ENCODE measurements at places on chromosomes 2 and 18. TPM values are rescaled to one million over a fixed set of nuclear protein-coding genes. Genes with fewer than 3 reads are reported as not detected.

DNA sequence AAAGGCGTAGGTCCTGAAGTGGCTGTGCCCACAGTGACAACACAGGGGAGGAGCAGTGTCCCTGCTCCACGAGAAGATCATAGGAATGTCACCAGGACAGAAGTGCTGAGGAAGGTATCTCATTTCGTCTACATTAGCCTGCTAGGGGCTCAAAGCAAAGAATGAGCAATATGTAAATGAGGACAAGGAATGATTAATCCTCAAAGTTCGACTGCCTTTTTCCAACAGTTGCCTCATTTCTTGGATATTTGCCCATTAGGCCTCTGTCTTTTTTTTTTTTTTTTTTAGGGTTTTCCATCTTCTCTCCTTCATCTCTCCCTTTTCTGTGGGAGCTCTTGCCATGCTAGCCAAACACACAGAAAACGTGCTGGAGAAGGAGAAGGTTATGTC, 105.2 kb upstream of the ARHGAP28 start:
- no peak for DNase-seq

DNA sequence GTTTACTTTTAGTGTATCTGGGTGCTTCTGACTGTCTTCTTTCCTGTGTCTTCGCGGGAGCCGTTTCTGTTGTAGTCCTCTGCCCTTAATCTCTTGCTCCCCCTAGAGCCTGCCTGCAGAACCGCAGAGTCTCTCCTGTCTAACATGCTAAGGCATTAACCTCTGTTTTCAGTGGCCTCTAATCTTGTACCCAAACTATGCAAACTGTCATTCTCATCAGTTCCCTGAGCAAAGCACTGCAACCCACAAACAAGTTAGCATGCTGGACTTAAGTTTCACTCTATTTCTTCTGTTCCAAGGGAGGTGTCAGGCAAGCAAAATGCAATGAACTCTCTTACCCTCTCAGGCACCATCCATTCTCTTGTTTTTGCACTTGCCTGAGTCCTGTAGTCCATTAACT, 138.4 kb downstream of the OTX1 start:
- DNase-seq: no peak

GRCh38 chr2:113157118-113157896, 16.5 kb upstream of the PSD4 start:
- DNase-seq: no peak

SCN2A gene
- total RNA-seq: 117 TPM

DNA sequence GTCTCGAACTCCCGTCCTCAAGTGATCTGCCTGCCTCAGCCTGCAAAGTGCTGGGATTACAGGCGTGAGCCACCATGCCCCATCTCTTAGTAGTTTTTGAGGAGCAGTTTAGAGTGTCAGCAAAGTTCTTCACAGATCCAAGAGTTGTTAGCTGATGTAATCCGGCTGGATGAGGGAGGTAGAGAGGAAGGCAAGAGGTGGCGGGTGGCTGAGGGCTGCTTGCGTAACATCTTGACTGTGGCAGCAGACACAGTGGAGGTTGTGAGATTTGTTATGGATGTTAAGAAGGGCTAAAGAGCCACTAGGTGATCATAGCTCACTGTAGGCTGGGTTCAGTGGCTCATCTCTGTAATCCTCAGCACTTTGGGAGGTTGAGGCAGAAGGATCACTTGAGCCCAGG, 19.5 kb upstream of the FAM136A start:
- DNase-seq: no peak

GRCh38 chr18:26429535-26430226, 118.7 kb downstream of the KCTD1 start:
- DNase-seq: no peak

- DNase-seq: peak; percentile 12
These were observed 316.4 kb downstream of the DSEL start for GRCh38 chr18:67199993-67200617.

GRCh38 chr2:229925201-229925600, 2.9 kb downstream of the FBXO36 start:
- DNase-seq: no peak

RUFY4 gene
- not detected for total RNA-seq

GRCh38 chr2:45505138-45505537, 105.9 kb downstream of the SRBD1 start:
- no peak for DNase-seq

DNA sequence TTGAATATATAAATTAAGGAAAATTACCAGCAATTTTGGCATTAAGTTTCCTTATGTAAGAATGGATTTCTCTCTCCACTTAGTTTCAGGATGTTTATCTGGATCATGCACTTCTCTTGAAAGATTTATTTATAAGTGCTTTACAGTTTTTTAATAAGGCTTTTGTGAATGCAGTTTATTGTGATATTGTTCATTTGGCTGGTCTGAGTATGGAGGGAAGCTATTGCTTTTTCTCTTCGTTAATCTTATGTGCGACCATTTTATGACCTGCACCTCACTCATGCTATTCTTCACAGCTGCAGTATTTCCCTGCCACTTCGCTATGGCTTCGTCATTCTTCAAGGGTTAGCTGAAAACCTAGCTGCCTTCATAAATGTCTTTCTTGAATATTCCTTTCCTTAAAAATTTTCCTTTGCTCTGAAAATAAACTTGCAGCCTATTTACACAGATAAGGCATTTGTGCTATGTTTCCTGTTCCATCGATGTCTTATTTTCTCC, 233.4 kb downstream of the SOCS6 start:
- no peak for DNase-seq

GRCh38 chr2:179098080-179098689, 48.2 kb upstream of the CCDC141 start:
- no peak for DNase-seq

- DNase-seq: no peak
These were observed 31.9 kb downstream of the NRP2 start for GRCh38 chr2:205714058-205714776.

Measured in cerebellum (tissue), 4 donors.